ENCODE measurements at places on chromosomes 1 and 21.

DNA sequence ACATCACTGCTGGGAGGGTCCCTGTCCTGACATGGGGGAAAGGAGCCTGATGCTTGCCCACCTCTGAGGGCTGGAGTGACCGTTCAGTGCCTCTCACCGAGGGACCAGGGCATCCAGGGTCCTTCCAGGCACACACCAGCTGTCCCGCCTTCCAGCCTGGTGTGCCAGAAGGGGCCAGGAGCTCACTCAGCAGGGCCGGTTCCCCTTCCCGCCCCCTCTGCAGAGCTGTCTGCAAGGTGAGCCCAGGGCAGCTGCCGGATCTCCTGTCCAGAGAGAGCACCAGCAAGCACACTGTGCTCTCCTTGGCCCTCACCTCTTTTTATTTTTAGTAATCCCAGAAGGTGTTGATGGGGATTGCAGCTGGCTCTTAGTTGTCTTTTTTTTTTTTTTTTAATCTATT lies 16.9 kb downstream of the H6PD start:
- no peak for DNase-seq

- no peak for DNase-seq
Observed at GRCh38 chr1:19892628-19893168, 10.5 kb downstream of the OTUD3 start.

GRCh38 chr1:209072481-209072880 lies 511.0 kb upstream of the CAMK1G start:
- DNase-seq, result no peak

DNA sequence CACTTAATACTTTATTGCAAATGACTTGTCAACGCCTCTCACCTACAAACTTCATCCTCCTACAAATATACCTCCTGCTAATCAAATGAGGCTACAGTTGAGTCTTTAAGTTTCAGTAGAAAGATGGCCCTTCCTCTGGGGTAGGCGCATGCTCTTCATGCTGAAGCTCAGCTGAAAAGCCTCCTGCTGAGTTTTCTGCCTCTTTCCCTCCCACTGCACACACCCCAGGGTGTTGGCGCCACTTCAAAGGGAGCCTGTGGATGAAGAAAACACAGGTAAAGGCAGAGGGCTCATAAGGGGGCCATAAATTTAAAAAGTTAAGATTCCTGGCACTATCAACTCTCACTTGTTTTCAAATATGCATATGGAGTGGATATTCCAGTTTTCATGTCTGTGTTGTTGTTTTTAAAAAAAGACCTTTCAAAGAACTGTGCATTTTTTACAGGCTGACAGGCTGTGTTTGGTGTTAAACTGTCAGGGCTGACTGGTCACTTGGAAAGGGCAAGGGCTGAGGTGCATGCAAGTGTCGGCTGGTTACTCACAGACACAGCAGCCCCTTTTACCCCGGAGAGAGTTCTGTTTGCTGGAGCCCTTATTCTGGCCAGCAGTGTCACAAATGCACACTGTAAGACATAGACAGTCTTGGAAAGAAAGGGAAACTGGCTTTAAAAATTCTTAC lies 42.9 kb upstream of the LGALS8 start:
- DNase-seq, result no peak
